ENCODE measurements at places on chromosomes 5 and 9.

DNA sequence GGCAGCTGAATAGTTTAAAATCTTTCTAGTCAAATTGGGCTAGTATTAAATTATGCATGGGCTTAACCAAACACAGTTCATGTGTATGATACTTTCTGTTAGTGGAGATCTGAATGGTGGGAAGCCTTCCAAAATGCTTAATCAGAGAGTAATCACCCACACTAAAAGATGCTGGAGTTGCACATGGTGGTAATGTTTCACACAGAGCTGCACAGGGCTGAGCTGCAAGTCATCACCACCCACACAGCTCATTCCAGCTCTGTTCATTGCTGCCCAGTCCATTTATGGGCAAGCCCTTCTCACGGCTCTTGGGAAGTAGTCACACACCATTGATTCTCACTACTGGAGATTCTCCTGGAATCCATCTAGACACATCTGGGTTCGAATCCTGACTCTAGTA, 351.5 kb upstream of the KCNN2 start:
- peak; percentile 74 for DNase-seq

GRCh38 chr5:84729326-84729725, 344.6 kb upstream of the EDIL3 start:
- no peak for DNase-seq

DNA sequence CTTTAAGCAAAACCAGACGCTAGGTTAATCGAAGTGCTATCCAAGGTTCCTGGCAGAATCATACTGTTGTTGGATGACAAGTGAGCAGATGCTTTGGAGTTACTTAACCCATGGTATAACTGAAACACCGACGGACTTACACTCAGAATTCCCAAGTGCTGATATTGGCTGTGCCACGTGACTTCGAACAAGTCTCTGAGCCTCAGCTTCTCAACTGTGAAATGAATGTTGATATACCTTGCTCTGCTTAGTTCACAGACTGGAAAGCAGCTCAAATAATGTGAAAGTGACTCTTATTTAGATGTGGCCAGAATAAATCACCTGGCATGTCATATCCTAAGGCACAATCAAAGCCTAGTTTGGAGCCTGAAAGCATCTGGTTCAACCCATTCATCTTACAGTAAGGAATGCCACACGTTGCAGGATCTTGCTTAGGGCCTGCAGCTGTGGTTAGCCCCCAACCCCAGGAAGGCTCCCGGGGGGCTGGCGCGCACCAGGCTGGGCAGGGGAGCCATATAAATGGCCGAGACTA, 759 bp downstream of the GEMIN5 start:
- no peak for DNase-seq

- peak; percentile 70 for DNase-seq
These were observed 535 bp upstream of the NFIB start for GRCh38 chr9:14314424-14314928.

DNA sequence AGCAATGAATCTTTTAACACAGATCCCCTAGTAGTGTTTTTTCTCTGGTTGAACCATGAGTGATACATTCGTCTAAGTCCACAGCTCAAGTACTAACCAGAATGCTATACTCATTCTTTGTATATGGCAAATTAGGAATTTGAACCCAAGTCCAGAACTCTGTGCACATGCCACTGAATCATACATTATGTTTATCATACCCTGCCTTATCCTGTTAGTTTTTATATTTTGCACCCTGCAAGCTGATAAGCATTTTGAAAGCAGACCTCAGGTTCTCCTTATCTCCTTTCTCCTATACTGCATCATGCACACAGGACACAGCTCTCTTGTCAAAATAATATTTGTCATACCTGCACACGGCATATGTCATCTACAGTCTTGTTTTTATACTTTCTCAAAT, 54.6 kb upstream of the ELL2 start:
- no peak for DNase-seq

- no peak for DNase-seq
These were observed 16.5 kb downstream of the NEK6 start for GRCh38 chr9:124274226-124274625.

DNA sequence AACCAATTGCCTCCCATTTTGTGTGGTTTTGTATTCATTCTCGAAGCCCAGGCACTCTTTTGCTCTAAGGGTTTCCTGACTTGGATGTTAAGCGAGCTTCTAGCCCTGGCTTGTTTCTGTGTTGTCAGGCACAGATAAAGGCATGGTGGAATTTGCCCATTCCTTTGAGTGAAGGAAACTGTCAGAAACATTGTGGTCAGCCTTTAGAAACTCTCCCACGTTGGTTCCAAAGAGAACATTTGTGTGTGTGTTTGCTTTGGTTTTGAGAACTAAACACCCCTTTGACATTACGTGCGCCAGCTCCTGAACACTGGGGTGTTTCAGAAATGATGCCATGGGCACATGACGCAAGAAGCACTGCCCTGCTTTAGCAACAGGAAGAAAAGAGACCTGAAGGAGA, 320.9 kb downstream of the NTRK2 start:
- no peak for DNase-seq

DNA sequence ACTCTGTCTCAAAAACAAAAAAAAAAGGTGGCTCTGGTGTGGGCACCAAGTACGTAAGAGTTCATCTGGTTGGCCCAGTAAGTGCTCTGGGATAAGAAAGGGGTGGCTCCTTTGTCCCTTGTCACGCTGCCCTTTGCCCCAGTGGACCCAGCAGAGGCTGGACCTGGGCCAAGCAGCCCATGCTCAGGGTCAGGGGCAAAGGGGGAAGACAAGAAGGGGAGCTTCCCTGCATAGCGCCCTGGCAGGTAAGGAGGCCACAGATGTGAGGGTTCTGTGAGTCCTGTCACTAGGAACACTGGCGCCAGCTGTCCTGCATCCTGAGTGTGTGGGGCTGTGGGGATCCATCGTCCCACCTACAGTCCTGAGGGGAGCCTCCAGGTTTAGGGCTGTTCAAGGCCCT, 65.3 kb downstream of the GADD45G start:
- no peak for DNase-seq
